ENCODE measurements at places on chromosomes 6 and 20.
A peak's percentile ranks its signal among the peaks of the same experiment; 100 is the strongest.

DNA sequence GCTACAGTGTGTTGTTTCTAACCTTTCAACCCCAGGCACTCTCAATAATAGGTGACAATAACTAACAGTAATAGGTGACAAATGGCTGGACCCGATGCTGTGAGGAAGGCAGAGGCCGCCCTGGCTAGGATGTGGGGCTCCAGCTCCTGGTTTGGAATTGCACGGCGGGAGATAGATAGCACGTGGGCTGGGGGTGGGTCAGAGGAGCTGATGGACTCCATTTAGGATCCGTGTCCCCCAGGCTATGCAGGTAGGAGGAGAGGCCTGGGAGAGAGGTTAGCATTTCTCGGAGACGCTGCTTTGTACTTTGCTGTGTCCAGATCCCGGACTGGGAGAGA lies 61.4 kb downstream of the EZR start:
- no peak for DNase-seq

GRCh38 chr6:151044465-151045441 lies 179.3 kb downstream of the MTHFD1L start:
- no peak for DNase-seq

- DNase-seq: no peak
These were observed 962 bp downstream of the DDX27 start for GRCh38 chr20:49219924-49220831.

- peak; percentile 68 for DNase-seq
These were observed 101.5 kb downstream of the LAMP5 start for GRCh38 chr20:9615766-9616454.

DNA sequence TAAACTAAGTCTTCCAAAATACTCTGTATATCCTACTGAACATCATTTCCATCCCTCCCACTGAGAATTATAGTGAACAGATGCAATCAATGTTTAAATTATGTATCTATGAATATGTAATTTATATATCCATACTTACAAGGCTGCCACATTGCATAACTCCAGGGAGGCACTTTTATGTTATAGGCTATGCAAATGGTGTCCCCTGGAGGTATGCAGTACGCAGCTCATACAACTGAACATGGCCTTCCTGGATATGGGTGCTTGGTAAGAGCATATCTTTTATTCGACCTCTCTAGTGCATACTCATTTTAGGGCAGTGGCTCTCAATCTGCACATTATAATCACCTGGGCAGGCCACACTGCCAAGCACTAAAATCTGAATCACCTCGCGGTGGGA lies 127.3 kb downstream of the BANF2 start:
- no peak for DNase-seq

GRCh38 chr6:22886650-22887581 lies 317.6 kb downstream of the HDGFL1 start:
- DNase-seq: peak; percentile 32

GRCh38 chr6:36847152-36847551 lies 7.9 kb upstream of the CPNE5 start:
- no peak for DNase-seq

Data from common myeloid progenitor, CD34-positive (primary cell).